Stimulated activated CD4-positive, alpha-beta T cell treated with anti-CD3 and anti-CD28 coated beads, Interleukin-15, amount 100 ng/mL, for 1 hour (primary cell): ENCODE measurements at places on chromosomes 11 and 22.

GRCh38 chr11:102014756-102015155 lies 32.5 kb upstream of the CFAP300 start:
- no peak for DNase-seq

GRCh38 chr11:78733031-78733430 lies 158.4 kb upstream of the NARS2 start:
- DNase-seq = no peak

- DNase-seq = no peak
These were observed 40.5 kb downstream of the GGTLC2 start for GRCh38 chr22:22684580-22685561.

DNA sequence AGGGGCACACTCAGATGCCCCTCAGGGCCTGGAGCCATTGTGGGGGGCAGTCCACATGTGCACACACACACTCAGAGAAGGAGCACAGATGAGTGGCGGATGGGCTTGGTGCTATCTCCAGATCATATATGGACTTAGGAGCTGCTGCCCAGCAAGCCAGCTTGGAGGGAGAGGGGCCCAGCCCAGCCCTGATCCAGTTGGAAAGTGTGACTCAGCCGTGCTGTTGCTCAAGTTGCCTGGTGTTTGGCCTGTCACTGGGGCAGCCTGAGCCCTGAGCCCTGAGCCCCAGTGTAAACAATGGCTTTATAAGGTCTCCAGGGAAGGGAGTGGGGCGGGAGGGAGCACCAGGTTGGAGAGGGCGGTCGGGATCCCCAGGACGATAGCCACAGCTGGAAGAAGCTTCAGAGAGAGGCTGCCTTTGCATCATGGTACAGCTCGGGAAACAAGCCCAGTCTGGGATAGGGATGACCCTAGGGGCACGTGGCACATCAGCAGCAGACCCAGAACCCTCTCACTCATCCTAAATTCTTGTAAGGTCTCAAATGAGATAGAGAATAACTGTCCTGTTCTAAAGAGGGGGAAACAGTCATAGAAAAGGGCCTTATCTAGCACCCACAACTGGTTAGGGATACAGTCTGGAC lies 4.8 kb downstream of the SELENOM start:
- DNase-seq = no peak

- DNase-seq = no peak
These were observed 102.7 kb downstream of the FEZ1 start for GRCh38 chr11:125393331-125393730.

GRCh38 chr11:12052676-12053605 lies 44.5 kb upstream of the DKK3 start:
- DNase-seq = no peak

- no peak for DNase-seq
These were observed 454.7 kb upstream of the DDI1 start for GRCh38 chr11:103581760-103582159.

GRCh38 chr22:25393121-25393805 lies 171.2 kb upstream of the GRK3 start:
- no peak for DNase-seq

DNA sequence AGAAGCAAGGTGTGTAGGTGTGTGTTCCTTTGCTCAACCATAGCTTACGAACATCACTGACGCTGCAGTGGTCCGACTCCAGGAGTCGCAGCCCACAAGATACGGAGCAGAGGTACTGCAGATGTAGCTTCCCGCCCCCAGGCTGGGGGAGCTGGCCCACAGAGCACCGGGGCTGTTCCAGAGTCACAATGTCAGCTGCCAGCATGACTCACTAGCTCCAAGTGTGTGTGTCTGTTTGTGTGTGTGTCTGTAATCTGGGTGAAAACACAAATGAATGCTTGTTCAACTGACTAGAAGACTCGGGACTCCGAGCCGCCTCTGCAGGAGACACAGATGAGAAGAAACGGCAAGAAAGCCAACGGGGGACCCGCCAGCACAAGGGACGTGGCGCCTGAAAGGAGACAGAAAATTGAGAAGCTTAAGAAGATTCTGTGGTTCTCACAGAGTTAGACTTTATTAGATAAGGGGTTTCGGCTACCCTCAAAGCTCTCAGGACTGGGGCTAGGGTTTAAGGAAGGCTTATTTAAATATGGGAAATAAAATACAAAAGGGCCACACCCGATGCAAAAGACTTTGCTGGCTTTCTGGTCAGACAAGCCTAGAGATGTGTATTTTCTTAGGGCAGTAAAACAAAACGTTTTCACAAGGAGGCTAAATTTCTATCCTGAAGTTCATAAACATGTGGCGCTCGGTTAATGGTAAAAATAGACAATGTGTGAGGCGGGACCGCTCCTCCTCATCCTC lies 10.7 kb downstream of the VSIG10L2 start:
- DNase-seq = no peak

GRCh38 chr22:37609240-37610152 lies 862 bp downstream of the GGA1 start:
- DNase-seq = no peak
